SK-MEL-5 (cell line): ENCODE measurements at places on chromosomes 12 and 14.
A peak's percentile ranks its signal among the peaks of the same experiment; 100 is the strongest.

DNA sequence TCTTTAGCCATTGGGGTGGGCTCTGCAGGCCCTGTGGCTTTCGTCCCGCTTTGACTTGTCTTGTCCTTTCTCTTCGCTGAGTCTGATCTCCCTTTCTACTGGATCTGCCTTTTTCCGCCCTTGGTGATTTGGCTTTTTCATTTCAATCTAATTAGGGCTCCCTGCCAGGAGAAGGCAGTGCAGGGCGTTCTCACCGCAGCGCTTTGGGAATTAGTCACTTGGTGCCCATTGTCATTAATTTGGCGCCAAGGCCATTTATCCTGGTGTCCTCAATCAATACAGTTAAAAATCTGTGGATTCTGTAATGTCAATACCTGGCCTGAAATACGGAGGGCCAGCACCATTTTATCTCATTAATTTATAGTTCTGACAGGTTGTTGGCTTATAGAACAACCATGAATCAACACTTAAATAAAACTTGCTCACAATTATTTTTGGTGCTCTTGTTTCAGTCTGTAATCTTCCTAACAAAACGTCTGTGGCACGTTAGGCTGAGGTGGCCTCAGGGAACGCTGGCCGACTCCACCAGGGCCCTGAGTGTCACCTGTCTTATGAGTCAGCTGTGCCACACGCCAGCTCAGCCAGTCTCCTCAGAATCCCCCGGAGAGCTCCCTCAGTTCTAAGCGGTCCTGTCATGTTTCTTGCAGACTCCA lies 115.7 kb downstream of the BEGAIN start:
- DNase-seq, result no peak

GRCh38 chr12:119940897-119941296 lies 48.1 kb upstream of the BICDL1 start:
- no peak for DNase-seq

DNA sequence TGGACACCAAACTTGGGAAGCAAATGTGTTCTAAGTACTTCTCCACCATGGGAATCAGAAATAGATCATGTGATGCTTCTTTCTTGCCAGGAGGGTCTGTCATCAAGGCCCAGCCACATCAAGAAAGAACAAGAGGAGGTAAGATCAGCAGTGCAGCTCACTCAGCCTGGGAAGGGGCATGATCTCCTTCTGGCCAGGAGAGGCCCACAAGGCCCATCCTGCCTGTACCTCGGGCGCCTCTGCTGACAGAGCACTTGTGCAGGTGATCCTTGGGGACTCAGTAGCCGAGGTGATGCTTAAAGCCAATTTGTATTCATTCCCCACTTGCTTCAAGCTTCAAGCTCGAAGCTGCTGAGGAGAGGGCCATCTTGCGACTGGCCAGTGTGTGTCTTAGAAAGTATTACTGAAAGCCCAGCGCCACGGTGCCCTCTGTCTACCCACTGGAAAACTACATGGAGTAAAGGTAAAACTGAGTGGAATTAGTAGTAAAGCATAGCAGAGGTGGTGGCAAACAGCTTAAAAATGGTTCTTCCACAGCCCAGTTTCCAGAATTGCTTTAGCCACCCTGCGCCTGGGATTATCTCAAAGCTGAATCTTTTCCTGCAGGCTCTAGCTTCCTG lies 26.2 kb downstream of the RTRAF start:
- DNase-seq, result peak; percentile 67

- no peak for DNase-seq
Observed at GRCh38 chr12:110906985-110907384, 13.4 kb downstream of the MYL2 start.

- DNase-seq, result no peak
Observed at GRCh38 chr14:72766296-72766695, 127.6 kb downstream of the DPF3 start.

DNA sequence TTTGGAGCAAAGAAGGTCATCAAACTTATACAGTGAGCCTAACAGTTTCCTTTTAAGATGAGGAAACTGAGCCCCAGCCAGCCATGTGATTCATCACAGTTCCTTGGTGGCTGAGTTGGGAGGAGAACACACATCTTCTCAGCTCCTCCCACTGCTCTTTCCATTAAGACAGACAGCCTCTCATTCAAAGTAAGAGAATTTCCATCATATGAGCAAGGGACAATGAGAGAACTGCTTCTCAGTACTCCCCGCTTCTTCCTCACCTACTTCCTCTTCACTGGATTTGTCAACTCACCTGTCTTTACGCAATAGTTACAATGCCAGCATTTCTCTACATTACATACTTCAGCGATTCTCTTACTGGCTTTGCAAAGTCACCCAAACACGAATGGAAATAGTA lies 2.2 kb downstream of the IFNG start:
- no peak for DNase-seq

GRCh38 chr14:82362452-82362851 lies 828.8 kb upstream of the SEL1L start:
- DNase-seq, result no peak

- peak; percentile 82 for DNase-seq
Observed at GRCh38 chr12:26523708-26524150, 309.3 kb downstream of the ITPR2 start.

- DNase-seq, result peak; percentile 22
Observed at GRCh38 chr12:103499571-103499970, 3.8 kb upstream of the C12orf42 start.

- DNase-seq, result no peak
Observed at GRCh38 chr14:106845286-106846087, 1319.1 kb downstream of the TMEM121 start.

DNA sequence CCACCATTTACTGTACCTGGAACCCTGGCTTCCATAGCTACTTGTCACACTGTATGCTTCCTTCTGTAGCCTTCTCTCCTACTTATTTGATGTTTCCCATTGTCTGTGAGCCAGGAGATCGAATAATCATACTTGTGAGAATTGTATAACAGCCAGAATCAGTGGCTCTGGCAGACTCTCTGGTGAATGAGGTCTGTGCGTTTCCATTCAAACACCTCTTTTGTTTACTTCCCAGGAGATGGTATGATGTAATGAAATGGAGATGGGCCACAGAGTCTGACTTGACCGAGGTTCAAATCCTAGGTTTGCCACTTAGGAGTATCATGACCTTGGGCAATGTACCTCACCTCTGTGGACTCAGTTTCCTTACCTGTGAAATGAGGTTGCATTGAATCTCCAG lies 35.7 kb upstream of the CLMN start:
- DNase-seq, result peak; percentile 26

DNA sequence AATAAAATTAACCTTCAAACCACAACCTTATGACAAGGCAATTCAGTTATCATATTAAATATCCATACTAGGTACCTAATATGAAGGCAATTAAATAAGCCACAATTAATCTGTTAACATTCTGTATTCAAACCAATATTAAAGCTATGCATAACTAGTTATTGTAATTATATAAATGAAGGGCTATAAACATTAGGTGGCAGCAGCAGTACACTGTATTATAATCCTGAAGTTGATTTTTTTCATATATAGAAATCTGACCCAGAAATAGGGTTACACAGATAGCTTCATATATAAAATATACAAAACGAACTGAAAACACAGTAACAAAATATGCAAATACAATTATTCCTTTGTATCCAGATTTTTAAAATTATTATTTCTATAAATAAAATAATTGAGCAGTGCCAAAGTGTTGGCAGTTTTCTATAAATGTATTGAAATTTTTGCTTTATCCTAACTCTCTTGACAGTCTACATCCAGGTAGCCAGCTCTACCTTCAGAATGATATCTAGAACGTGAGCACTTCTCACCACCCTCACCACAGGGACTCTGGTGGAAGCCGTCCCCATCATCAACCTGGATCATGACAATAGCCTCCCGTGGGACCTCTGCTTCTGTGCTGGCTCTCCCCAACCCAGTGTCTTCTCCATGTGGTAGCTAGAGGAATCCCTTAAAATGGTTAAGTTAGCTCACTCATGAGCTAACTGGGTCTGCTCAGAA lies 136.2 kb downstream of the MED13L start:
- peak; percentile 39 for DNase-seq
